ELR (cell line): ENCODE measurements at places on chromosomes 4 and X.
A peak's percentile ranks its signal among the peaks of the same experiment; 100 is the strongest.

- no peak for DNase-seq
Measured at GRCh38 chr4:8762356-8762755, 109.3 kb downstream of the HMX1 start.

DNA sequence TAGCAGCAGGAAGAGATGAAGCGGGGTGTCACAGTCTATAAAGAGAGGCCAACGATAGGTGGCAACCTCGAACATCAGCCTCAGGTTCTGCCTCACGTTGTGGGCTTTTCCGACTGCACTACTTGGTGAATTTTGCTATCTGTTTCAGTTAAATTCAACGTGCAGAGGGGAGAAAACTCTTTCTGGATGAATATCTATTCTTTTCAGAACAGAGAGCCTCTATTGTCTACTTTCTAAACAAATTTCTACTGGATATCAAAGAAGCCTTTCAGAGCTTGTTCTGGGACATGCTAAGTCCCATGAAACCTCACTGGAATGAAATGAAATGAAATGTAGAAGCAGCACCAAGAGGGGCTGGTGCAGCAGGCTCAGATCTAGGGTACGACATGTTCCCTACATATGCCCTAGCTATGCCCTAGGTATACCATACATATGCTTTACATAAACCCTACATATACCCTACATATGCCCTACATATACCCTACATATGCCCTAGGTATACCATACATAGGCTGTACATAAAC is 116.5 kb upstream of the TRIM2 start:
- no peak for DNase-seq

GRCh38 chrX:35244796-35245508 is 302.4 kb downstream of the FAM47B start:
- no peak for DNase-seq

DNA sequence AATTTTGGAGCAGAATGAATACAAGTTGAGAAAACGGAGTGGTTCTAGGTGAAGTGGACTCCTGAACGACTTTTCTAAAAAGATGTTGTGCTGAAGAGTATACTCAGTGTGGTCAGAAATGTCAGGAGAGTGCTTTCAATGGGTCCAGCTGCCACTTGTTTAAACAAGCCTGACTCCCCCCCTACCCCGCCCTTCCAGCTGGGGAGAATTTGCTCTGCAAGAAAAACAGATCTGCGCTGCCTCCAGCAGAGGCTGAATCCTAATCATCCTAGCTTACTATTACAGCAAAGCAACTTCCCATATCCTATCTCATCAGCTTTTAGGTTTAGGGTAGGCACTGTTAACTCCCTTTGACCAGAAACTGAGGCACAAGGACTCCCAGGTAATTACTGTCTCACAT is 1.9 kb downstream of the MAP3K15 start:
- no peak for DNase-seq

DNA sequence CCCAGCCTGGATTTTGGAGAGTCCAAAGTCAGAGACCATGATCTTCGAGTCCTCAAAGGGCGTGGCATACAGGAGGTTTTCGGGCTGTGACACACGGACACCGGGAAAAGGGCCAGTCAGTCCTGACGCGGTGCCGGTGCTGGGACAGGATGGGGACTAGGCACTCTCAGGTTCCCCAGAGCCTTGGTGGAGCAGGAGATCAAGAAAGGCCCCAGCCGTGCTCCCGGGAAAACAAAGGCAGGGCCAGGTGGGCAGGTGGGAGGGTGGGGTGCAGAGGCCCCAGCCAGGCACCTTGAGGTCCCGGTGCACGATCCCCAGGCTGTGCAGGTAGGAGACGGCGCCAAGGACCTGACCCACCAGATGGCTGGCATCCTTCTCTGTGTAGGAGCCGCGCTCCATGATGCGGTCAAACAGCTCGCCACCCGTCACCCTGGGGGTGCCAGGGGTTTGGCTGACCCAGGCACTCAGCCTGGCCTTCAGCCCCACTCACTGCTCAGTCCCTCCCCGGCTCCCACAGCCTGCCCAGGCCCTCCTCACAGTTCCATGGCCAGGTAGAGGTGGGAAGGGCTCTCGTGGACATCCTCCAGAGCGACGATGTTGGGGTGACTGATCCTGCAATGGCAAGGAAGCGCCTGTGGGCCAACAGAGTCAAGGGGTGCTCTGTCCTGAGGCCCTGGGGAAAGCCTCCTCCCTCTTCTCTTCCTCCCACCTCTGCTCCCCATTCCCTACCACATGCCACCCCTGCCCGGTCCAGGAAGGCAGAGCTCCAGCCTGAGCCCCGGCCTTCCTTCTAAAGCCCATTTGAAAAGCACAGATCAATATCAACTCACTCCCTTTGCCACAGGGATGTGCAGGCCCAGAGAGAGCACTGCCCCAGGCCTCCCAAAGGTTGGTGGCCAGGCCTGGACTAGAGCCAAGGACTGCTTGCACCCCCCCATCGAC is 1.8 kb downstream of the PNCK start:
- DNase-seq, result no peak

DNA sequence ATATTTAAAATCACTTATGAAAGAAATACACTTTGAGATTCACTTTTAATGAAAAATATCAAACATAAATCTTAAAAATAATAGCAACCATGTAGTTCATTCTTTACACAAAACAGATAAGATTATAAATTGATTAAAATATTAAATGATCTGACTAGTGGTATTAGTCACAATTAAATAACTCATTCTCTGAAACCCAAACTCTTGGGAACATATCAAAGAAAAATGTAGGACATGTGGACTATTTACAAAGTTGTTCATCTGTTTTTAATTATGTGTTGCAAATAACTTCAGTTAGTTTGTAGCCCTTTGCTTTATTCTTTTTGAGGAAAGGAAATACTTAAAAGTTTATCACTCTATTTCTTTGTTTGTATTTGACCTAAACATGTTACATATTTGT is 9.5 kb upstream of the GUCY1A1 start:
- no peak for DNase-seq

- no peak for DNase-seq
Measured at GRCh38 chr4:168269896-168270295, 48.7 kb downstream of the DDX60 start.

DNA sequence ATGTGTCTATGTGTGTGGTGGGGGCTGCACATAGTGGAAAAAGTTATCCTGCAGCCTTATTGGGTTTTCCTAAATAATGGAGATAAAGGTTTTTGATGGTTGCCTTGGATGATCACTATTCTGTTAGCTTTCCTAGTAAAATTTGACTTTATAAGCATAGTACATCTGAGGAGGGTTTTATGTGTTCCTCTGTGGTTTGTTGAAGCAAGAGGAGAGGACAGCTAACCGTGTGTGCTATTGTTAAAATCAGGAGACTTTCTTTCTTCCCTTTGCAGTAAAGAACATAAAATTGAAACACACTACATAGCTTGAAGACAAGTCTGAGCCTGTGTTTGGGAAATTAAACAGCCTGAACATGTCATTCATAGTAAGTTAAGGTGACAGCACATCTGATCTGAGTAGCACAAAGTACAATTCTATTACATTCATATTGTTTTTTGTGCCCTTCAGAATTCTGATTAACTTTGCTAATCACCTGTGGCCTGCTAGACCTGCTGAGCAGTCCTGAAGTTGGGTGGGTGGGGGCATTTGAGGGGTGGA is 36.8 kb downstream of the C4orf51 start:
- DNase-seq, result no peak

DNA sequence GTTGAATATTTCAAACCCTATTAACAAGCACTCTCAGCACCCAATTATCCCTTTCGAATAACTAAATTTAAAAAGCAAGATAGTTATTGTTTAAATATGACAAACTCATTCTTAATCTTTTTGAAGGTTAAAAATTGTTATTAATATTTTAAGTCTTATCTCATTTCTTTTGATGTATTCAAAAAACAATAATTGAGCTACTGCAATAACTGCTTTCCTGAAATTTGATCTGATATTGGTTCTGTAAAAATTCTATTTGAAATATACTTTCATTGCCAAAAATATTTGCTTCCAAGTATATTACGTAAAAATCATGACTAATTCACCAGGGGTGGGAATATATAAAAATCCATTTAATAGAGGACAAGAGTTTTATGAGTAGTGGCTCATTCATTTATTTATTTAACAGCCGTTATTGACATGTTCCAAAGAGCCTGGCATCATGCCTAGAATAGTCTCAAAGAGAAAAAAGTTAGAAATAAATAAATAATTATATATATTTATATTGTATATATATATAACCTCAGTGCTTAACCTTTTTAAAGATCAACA is 34.4 kb downstream of the GLRA3 start:
- peak; percentile 48 for DNase-seq

DNA sequence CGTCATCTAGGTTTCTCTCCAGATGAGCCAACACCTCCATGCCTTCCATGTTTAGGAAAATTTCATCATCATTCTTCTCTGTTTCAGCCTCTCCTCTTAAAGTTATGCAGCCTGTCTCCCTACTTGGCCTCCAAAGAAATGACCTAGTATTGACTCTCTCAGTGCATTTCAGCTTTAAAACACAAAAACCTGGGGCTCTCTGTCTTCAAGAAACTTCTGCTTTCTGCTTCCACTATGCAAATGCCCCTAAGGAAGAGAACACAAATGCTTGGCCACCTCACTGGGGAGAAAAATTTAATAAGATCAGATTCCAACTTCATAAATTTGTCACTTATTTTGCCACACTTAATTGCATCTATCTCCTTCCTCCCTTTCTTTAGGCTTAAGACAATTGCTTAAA is 93.3 kb downstream of the GPRIN3 start:
- DNase-seq, result no peak

DNA sequence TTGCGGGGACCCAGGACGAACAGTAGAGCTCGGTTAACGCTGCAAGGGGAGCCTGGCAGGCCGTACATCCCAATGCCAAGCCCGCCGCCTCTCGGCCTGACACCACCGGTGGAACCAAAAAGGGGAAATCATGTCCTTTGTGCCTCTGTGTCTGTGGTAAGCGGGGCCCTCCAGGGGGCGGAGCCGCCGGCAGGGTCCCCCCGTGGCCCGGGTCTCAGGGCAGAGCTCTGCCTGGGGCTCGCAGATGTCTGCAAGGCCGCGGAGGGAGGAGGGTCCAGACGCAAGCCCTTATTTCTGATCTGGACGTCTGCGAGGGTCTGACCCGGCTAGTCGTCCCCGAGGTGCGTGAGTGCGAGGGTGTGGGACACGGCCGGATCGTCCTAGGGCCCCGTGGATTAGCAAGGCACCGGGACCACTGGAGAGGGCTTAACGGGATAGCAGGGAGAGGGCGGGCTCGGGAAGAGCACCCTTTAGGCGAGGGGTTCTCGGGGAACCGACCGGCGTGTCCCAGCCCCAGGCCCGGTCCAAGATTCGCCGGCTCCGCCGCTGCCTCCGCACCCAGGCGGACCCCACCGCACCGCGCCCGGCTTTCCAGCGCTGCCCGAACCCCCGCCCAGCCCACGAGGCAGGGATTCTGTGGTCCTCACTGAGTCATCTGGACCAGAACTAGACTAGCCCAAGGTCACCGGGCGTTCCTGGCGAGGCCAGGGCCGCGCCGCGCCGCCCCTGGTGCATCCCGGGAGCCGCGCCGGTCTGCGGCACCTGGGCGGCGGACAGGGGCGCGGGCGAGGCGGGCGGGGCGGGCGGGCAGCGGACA is 863 bp upstream of the FAM193A start:
- peak; percentile 80 for DNase-seq

- DNase-seq, result peak; percentile 63
Measured at GRCh38 chr4:88211473-88212252, 53.2 kb upstream of the ABCG2 start.

GRCh38 chr4:1126506-1126905 is 13.1 kb upstream of the RNF212 start:
- no peak for DNase-seq

GRCh38 chrX:124231451-124231759 is 101.1 kb upstream of the TEX13D start:
- no peak for DNase-seq

DNA sequence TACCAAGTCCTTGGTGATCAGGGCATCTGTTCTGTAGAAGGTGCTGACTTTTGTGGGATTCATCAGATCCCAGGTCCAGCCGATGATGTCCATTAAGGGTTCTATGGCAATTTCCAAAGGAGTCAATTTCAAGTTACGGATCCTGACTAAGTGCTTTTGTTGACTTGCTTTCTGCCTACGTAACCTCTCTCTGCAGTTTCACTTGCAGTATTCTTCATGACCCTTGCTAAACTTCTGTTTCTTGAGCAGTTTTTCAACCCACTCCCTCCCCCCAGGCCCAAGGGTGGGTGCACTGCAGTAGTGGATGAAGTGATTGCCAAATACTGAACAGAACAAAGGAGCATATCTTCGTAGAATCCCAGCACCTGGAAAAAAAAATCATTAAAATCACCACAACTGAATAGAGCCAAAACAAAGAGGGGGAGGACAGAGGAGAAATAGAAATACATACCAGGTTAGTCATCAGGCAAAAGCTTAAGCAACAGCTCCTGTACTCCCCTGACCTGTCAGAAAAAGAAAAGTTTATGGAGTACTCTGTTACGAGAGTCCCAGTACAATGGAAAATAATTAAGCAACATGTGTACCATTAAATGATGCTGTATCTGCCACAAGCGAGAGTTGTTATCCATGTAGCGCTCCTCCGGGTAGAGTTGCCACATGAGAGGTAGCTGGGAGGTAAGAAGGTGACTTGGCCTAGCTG is 5.8 kb downstream of the CMC4 start:
- peak; percentile 56 for DNase-seq

- DNase-seq, result no peak
Measured at GRCh38 chr4:157389741-157390140, 169.2 kb downstream of the GRIA2 start.

- DNase-seq, result peak; percentile 78
Measured at GRCh38 chr4:149370785-149371420, 444.7 kb downstream of the IQCM start.

DNA sequence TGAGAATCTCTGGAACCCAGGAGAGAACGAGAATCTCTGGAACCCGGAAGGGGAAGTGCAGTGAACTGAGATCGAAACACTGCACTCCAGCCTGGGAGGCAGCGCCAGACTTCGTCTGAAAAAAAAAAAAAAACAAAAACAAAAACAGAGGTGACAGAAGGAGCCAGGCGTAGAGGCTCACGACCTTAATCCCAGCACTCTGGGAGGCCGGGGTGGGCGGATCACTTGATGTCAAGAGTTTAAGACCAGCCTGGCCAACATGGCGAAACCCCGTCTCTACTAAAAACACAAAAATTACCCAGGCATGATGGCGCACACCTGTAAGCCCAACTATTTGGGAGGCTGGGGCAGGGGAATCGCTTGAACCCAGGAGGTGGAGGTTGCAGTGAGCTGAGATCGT is 17.0 kb downstream of the ZNF280C start:
- DNase-seq, result no peak

GRCh38 chr4:158610790-158611189 is 60.9 kb downstream of the C4orf46 start:
- DNase-seq, result no peak

- peak; percentile 22 for DNase-seq
Measured at GRCh38 chr4:176839656-176840055, 46.9 kb upstream of the VEGFC start.

DNA sequence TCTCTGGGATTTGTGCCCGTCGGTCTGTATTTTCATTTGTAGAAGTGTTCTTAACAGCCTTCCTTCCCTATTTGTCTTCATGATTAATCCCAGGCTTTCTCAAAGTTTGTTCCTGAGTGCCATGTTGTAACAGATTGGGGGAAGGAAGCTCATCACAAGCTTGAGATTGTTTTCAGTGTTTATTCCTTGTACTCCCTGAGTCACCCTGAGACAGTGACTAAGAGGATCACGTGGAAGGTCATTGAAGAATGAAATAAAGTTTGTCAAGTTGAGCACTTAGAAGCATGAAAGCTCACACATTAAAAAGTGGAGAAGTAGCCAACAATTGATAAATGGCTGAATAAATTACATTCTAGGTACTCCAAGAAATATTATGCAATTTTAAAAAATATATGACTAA is 153.5 kb upstream of the FAM241A start:
- peak; percentile 77 for DNase-seq
